Stimulated activated CD4-positive, alpha-beta T cell treated with anti-CD3 and anti-CD28 coated beads, Interleukin-15, amount 100 ng/mL, for 1 hour (primary cell): ENCODE measurements at places on chromosomes 11 and 22.

- no peak for DNase-seq
Measured at GRCh38 chr22:38165922-38166593, 15.6 kb downstream of the PLA2G6 start.

DNA sequence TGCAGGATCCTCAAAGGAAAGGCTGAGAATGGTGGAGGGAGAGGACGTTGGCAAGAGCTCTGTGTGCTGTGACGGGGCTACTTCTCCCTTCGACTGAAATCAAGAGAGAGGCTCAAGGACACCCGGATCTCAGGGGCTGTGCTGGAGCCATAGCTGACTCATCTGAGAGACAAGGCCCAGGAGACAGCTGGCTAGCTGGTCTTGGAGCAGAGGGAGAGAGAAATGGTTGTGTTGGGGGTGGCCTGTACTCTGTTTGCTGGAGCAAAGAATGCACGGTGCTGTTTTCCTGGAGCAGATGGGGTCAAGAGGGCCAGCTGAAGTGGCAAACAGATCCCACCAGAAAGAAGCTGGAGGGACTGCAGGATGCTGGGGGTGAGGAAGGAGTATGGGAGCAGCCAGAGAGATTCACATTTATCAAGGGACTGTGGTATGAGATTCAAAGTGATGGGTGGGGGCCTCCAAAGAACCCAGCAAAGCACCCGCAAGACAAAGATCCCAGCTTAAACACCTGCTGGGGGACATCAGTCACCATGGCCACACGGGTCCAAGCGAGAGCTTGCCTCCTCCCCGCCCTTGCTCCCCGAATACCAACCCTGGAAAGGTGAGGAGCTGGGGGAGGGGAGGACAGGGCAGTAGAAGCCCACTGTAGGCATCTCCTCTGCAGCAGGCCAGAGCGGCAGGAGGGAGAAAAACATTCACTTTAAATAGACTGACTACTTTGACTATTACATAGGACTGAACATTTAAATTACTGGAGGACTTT lies 40.8 kb downstream of the MAP6 start:
- no peak for DNase-seq

- no peak for DNase-seq
Measured at GRCh38 chr11:109796253-109796652, 296.9 kb upstream of the ZC3H12C start.

DNA sequence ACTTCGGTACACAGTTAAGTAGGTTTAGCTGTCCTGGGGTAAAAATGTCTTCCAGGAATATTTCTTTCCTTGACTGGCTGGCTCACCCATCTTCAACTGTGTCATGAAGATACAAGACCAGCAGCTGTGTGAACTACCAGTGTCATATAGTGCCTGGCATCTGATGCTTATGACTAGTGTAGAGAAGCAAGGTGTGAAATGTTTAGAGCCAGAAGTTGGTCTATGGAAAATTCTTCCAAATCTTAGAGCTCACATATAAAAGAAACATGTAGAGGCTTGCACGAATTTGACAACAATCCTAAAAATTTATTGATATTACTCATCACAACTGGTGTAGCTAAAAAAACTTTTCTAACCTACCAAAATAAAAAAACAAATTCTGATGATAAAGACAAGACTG lies 54.4 kb downstream of the ARL14EP start:
- no peak for DNase-seq

GRCh38 chr11:134612140-134613030 lies 200.3 kb upstream of the B3GAT1 start:
- DNase-seq: no peak

- no peak for DNase-seq
Measured at GRCh38 chr11:86499723-86500129, 125.0 kb downstream of the CCDC81 start.

DNA sequence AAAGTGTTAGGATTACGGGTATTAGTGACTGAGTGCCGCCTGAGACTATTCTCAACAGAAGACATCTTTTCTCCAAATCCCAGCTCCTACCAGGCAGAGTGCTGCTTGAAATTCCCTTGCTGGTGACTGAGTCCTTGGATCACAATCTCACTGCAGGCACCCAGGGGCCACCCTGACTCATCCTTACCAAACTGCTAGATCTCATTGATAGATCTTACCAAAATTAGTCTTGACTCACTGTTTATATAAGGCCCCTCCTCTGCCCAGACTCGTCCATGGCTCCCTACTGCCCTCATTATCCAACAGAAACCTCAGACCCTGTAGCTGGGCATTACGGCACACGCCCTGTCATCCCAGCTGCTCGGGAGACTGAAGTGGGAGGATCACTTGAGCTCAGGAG lies 14.7 kb downstream of the TBC1D10A start:
- no peak for DNase-seq

- no peak for DNase-seq
Measured at GRCh38 chr11:87110443-87111131, 72.9 kb downstream of the TMEM135 start.

DNA sequence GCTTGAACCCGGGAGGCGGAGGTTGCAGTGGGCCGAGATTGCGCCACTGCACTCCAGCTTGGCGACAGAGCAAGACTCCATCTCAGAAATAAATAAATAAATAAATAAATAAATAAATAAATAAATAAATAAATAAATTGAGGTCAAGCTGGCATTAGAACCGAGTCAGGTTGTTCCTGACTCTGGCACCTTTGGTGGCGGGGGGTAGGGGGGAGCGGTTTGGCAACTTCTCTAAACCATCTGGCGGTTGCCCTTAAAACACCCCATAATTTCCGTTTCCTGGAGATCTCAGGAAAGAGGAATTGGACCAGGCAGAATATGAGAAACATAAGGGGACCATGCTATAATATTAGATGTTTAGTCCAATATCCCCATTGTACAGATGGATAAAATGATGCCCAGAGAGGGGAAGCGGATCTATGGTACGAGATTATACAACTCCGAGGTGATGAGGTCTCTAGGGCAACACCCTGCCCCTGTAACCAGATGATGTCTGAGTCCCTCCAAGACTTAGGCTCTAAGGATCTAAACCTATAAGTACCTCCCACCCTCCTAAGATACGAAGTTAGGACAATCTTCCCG lies 785 bp downstream of the CLPB start:
- DNase-seq: no peak

GRCh38 chr22:47600791-47601625 lies 838.6 kb downstream of the TBC1D22A start:
- no peak for DNase-seq

DNA sequence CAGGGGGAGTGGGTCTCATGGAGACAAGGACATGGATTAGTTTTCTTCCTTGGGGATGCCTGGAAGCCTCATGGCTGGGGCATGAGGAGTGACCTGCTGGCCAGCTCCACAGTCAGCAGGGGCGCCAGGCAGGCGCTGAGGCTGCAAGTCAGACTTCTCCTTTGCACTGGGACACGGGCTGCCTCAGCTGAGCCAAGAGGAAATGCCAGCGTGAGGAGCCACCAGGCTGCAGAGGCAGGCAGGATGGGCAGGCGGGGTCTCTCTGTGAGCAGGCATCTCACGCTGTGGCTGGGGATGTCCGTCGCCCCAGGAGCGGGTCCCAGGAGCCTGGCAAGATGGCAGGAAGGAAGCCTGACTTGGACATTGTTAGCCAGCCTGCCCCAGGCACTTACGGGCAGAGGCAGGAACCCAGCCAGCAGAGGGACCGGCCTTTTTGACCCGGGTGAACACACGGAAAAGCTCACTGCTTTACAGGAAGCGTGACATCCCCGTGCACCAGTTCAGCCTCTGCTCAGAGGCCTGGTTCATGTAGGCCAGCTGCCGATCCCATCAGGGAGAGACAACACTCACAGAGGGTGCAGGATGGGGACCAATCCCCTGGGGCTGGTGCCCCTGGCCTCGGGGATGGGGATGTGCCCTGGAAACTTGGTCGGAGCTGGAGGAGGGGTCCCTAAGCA lies 10.2 kb downstream of the GNB1L start:
- DNase-seq: no peak

GRCh38 chr11:1055990-1056771 lies 18.5 kb upstream of the MUC2 start:
- DNase-seq: no peak

GRCh38 chr11:42806191-42806590 lies 505.6 kb upstream of the API5 start:
- DNase-seq: no peak

DNA sequence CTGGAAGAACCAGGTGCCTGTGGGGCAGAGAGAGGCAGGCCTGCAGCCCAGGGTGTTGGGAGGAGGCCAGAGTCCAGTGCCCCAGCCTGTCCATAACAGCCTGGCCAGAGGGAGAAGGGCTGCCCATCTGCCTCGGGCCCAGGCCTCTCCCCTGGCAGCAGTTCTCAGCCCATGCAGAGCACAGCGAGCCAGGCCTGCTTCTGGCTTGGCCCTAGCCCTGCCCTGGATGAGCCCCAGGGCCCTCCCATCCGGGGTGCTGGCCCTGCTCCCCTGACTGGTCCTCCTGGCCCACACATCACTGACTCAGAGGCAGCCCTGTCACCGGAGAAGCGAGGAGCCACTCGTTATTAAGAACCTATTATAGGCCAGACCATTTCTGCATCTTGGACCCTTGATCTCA lies 19.7 kb upstream of the MYRF start:
- DNase-seq: no peak

DNA sequence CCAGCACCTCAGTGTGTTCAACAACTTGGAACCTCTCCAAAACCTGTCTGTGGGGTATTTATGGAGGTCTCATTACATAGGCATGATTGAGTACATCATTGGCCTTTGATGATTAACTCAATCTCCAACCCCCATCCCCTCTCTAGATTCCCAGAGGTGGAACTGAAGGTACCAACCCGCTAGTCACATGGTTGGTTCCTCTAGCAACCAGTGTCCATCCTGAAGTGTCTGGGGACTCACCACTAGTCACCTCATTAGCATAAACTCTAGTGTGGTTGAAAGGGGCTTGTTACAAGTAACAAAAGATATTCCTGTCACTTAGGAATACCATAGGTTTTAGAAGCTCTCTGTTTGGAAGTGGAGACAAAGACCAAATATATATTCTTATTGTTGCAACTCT lies 40.3 kb downstream of the SIK2 start:
- no peak for DNase-seq

GRCh38 chr11:89119426-89119825 lies 53.6 kb upstream of the GRM5 start:
- DNase-seq: no peak

DNA sequence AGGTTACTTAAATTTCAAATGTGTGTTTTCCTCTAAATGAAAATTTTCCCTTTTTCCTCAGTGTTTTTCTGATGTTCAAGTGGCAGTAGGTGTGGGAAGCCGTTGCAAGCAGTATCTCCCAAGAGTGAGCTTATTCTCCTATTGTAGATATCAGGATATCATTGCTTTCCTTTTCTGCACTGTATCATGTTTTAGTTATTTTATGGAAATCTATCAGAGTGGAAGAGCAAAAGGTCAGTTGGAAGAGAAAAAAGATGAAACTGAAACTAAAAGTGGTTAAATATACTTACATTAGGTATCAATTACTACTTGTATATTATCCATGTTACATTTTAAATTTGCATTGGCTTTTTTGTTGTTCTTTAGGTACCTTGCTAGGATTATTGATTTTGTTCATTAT lies 57.0 kb downstream of the PDE3B start:
- no peak for DNase-seq

GRCh38 chr11:96748639-96749370 lies 359.0 kb downstream of the JRKL start:
- no peak for DNase-seq

DNA sequence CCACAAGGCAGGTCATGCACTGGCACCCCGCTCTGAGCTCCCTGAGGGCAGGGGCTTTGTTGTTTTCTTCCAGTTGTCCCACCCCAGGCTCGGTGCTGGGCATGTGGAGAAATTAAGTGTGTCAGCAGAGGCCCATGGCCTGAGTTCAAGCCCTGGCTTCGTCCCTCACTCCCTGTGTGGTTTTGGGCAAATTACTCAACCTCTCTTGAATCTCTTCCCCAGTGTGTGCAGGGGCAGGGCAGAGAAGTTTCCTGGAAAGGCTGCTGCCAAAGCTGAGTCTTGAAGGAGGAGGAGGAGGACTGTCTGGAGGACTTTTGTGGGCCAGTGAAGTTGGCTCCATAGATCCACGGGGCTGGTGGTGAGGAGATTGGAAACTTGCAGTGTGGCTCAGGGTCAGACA lies 138.1 kb upstream of the E2F8 start:
- no peak for DNase-seq

- no peak for DNase-seq
Measured at GRCh38 chr11:129460714-129461113, 85.1 kb downstream of the BARX2 start.

- DNase-seq: no peak
Measured at GRCh38 chr11:74925281-74925680, 23.6 kb downstream of the XRRA1 start.

DNA sequence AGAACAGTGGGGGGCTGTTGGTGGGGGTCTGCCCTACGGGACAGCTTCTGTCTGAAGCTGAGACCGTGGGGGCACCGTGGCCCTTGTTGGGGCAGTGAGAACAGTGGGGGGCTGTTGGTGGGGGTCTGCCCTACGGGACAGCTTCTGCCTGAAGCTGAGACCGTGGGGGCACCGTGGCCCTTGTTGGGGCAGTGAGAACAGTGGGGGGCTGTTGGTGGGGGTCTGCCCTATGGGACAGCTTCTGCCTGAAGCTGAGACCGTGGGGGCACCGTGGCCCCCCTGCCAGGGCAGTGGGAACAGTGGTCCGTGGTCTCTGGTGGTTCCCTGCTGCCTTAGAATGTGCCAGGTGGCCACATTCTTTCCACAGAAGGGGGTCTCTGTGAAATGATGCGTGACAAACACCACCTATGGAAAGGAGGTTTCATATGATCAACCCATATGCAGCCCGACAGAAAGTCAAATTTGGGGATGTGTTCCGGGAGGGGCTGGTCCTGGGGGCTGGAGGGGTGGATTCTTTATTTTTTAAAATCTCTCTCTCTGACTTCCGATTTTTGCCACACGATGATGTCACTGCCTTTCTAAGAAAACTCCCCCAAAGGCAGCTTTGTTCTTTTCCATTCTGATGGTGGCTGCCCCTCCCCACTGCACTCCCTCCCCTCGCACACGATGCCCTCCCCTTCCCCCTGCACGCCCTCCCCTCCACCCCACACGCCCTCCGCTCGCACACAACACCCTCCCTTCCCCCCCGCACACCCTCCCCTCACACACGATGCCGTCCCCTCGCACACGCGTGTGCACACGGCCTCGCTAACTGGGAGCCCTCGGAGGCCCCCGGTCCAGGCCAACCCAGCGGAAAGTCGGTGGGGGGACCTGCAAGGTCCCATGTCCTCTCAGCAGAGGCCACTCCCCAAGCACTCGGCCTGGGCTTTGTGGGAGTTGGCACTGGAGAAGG lies 1186.5 kb downstream of the BRD1 start:
- no peak for DNase-seq

- no peak for DNase-seq
Measured at GRCh38 chr11:28017816-28018215, 90.1 kb downstream of the KIF18A start.

DNA sequence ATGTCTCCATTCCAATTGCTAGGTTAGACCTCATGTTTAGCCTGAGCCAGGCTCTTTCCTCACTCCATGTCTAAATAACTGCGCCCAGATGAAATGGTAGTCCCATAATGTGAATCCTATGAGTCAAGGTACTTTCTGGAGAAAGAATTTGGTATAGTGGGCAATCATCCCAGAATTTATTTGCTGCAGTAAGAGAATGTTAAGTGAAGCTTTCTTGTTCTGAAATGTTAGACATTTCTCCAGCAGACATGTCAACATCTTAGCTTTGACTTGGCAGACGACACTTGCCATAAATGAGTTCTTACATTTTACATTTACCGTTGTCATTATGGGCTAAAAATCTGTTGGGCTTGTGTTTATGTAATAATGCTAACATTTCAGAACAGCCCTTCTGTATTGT lies 165.2 kb downstream of the PGR start:
- no peak for DNase-seq

- no peak for DNase-seq
Measured at GRCh38 chr11:11931461-11932055, 76.9 kb downstream of the DKK3 start.
